ENCODE measurements at places on chromosomes 5 and 9.

DNA sequence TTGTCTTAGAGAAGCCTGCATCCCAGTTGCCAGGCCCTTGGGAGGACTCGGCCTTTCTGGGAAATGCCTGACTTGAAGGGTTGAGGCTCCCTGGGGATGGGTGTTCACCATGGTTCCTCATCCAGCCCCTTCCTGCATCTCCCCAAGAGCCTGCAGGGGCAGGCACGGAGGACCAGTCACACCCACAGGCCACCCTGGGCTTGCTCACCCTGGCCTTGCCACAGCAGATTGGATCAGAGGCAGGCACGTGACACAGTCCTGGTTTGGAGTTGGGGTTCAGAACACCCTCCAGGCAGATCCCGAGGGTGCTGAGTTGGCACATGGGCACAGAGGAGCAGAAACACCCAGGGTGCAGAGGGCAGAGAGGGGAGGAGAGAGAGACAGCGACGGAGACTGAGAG, 286.1 kb downstream of the PBX3 start:
- no peak for DNase-seq

DNA sequence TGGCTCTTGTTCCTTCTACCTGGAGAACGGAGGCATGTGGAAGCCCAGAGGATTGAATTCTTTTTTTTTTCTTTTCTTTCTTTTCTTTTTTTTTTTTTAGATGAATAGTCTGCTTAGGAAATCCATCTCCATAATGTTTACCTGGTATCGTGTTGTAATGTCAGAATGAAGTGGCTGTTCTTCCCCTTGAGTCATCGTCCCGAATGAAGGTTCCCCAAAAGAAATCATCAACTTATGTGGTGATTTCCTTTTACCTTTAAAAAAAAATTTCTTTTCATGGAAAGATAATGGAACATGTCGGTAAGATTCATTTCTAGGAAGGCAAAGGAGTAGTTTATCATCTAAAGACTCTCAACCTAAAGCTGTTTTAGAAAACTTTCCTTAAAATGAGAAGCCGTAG, 59.7 kb downstream of the DOCK8 start:
- no peak for DNase-seq

DNA sequence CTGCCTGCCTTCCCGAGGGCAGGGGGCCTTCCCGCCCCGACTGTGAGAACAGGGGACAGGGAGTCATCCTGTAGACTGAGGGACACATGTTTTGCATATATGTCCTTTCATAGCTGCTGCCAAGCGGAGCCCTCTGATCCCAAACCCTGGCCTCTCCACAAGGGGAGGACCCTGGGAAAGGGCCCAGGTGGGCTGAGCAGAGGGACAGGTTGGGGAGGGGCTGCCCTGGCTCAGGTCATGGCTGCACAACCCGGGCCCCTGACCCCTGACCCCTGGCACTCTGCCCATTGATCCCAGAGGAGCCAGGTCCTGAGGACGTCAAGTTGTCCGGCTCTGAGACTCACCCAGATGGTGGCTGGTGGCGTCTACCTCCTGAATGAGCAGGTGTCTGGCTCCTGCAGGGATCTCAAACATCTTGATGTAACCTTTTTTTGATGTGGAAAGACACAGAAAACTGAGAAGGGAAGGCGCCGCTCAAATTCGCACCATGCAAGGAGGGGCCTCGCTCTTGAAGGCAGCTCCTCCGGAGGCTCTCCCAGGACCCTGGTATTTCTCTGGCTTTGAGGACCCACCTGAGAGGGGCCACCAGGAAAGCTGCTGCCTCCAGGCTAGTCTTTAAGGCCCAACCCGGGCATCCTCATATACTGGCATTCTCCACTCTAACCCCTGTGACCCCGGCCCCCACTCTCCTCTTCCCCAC, 71.9 kb downstream of the ZNF354C start:
- DNase-seq, result no peak

DNA sequence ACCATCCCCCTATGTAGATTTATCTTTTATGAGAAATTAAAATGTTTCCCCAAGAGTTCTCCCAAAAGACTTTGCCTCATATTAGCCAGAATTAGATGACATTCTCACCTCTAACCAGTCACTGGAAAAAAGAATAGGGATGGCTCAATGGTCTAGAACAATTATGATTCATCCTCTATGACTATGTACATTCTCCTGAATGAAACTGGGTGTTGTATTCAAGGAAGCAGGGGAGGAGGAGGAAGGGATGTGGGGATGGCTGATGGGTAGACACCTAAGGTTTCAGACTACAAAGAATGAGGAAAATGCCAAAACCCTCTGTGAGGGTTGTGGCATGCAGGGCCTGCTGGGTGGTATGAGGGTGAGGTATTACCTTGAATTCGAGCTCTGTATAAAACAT, 49.5 kb upstream of the BRINP1 start:
- DNase-seq, result no peak

GRCh38 chr9:114058688-114059046, 19.4 kb downstream of the AMBP start:
- no peak for DNase-seq

- no peak for DNase-seq
Measured at GRCh38 chr5:57900381-57900944, 417.9 kb upstream of the ACTBL2 start.

DNA sequence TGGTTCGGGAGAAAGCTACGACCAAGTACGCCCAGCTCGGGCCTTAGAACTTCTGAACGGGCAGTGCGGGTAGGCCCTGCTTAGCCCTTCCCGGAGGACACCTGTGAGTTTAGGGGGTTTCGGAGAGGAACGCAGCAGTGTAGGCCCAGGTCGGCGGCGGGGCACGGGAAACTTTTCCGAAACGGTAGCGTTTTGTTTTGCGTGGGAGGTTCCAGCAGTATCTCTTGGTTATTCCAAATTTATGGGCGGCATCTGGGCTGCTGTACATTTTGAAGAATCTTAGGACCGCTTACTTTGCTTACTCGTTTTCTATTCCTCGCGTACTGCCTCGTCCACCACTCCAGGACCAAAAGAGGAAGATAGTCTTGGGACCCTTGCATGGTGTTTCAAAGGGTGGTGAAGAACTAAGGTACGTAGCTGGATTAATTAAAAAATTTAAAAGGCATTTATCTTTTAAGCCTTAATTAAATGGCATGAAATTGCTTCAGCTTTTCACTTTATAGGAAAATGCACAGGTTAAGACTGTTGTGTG, 492 bp downstream of the TENT2 start:
- DNase-seq, result no peak

DNA sequence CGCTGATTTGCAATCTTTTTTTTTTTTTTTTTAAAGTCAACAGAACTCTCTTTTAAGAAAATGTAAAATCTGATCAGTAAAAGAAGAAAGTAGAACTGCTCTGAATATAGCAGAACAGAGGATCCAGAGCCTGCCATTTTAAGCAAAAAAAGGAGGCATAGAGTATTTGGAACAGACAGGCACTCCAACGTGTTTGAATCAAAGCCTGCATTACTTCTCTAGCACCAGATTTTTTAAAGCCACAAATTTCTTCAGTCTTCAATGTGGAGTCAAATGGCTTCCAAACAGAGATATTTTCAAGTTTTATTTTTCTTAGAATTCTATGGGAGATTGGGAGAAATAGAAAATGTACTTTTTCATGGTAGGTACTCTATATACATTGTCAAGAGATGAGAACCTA, 5.1 kb downstream of the PAIP1 start:
- no peak for DNase-seq

GRCh38 chr5:73751254-73751914, 125.4 kb downstream of the ARHGEF28 start:
- no peak for DNase-seq

GRCh38 chr5:76715736-76716455, at the start of gene F2R:
Gene F2R, plus strand, starts transcription at chr5:76716126. Its CDS starts 182 bp downstream, at chr5:76716308.
- DNase-seq, result peak; percentile 62

GRCh38 chr5:158430166-158430797, 571.3 kb upstream of the CLINT1 start:
- DNase-seq, result no peak

GRCh38 chr5:73823508-73823925, 197.5 kb downstream of the ARHGEF28 start:
- peak; percentile 77 for DNase-seq

- peak; percentile 54 for DNase-seq
Measured at GRCh38 chr5:94618029-94618492, 343 bp downstream of the KIAA0825 start.

- no peak for DNase-seq
Measured at GRCh38 chr9:83013867-83014605, 48.9 kb downstream of the RASEF start.

- DNase-seq, result no peak
Measured at GRCh38 chr5:176854164-176854563, 43.8 kb downstream of the UNC5A start.

DNA sequence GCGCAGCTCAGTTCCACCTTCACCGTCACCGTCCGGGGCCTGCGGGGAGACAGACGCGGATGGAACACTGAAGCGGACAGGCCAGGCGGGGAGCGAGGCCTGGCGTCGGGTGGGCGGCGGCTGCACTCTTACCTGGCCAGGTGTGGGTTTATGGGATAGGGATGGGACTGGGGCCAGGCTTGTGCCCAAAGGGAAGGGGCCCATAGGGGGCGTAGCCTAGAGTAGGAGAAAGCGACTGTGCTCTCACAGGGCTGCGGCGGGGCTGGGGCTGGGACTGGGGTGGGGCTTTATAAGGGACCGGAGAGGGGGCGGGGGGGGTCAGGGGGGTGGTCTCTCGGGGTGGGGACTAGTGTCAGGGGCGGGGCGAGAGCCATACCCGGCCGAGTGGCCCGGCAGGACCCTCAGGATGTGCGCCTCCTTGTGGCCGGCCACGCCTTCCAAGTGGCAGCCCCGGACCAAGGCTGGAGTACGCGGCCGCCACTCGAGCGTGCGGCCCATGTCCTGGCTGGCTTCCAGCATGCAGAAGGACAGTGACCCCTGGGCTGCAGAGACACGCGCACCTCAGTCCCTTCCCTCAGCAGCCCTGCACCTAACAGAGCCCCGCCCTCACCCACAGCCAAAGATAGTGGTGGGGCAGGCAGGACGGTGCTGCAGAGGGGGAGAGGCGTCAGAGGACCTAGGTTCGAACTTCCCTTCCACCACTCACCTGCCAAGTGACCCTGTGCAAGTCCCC, 22.8 kb downstream of the FPGS start:
- DNase-seq, result peak; percentile 63

DNA sequence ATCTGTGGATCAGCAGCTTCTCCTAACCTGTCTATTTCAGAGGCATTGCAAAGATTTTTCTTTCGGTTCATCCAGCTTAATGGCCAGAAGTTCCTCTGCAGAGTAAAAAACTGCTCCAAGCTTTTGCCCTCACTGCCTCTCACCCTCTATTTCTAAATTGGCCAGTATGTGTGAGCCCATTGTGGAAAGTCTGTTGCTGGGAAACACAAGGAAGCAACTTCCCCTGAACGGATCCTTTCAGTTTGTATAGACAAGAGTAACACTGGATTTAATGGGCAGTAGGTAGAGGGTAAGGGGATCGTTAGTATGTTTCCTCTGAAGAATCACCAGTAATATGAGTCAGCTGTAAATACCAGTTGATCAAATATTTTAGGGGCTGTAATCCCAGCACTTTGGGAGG, 7.2 kb downstream of the THBS4 start:
- no peak for DNase-seq

- no peak for DNase-seq
Measured at GRCh38 chr9:127035948-127036347, 86.5 kb downstream of the ANGPTL2 start.

Data from Calu3 (cell line).